ENCODE measurements at places on chromosomes 2 and 18.

DNA sequence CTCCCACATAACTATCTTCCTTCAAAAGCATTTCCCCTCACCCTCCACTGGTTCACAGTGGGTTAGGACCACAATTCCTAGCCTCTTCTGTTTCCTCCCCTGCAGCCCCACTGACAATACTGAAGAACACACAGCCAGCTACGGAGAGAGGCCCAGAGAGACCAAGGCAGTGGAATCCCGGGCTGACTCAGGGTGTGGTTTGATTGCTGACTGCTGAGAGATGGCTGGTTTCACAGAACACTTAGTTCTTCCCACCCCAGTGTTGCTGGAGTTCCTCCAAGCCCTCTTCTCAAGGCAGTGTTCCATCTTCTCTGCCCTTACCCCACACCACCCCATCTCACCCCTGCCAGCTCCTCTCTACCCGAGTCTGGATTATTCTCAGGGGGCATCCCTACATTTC, 43.3 kb upstream of the ZFP36L2 start:
- no peak for DNase-seq

DNA sequence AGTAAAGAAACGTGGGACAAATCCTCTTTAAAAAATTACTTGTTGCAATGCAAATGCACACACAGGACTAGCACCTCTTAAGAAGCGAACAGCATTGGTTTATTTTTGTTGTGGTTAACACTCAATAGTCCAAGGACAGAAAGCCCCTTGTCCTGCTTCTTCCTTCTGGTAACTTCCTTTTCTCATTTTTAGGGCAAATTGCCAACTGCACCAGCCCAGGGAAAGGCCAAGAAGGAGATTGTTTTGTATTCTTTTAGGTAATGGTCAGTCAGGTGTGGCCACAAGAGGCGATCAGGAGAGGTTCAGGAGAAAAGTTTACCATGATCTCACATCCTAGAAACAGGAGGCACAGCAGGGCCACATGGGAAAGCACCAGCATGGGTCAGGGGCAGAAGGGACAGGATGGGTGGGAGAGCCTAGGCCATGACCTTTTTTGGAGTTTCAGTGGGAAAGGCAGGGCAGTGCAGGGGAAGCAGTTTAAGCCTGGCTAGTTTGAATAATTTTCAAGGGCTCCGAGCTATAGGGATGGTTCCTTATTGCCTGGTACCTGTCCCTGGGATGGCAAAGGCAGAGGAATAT, 73.0 kb downstream of the CHRNA1 start:
- DNase-seq, result no peak

GRCh38 chr2:8666581-8666980, 15.3 kb upstream of the ID2 start:
- DNase-seq, result no peak

DNA sequence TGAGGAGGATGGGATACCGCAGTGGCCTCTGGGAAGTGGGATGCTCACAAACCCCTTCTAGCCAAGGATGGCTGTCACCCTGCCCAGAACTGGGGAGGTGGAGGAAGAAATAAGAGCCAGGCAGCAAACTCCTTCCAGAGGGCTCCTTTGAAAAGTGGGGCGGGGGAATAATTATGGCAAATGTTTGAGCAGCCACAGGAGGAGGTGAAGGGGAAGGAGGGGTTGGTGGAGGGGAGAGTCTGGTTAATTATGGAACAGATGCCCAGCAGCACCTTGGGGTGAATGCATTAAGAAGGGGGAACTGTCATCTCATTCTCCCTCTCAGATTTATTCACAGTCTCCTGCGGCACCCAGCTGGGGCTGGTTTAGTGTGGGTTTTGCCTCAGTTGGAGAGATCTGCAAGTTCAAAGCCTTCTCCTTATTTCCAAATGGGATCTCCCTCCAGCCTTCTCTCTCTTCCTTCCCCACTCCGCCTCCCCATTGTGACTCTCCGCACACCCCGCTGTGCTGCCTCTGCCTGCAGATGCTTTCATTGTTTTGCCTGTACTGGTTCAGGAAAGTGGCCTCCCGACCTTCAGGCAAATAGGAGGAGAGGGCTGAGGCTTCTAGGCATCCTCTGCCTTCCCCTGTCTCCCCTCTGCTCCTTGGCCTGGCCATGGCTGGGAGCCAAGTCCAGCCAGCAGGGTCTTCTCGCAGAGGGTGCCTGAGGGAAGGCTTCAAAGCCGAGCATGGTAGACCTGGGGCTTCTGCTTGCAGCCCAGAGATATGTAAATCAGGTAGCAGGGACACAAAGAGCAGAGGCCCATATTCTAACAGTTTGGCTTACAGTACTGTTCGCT, 457.2 kb upstream of the MEX3C start:
- DNase-seq, result no peak

DNA sequence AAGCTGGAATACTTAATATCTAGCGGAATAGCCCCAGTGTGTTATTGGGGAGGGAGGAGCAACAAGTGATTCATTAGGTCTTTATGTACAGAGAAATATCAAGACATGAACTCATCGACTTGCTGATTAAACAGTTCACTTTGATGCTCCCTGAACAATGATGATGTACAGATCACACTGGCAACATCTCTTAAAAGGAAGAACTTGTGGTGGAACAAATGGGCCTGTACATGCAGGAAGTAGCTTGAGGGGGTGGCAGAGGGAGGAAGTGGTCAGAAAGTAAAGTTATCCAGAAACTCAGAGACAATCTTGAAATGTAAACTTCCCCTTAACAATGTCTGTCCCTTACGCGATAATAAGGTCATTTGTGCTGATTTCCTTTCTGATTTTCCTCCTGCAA, 90.5 kb downstream of the NXPH2 start:
- no peak for DNase-seq

- peak; percentile 59 for DNase-seq
Observed at GRCh38 chr18:5294457-5295230, 882 bp downstream of the ZBTB14 start.

DNA sequence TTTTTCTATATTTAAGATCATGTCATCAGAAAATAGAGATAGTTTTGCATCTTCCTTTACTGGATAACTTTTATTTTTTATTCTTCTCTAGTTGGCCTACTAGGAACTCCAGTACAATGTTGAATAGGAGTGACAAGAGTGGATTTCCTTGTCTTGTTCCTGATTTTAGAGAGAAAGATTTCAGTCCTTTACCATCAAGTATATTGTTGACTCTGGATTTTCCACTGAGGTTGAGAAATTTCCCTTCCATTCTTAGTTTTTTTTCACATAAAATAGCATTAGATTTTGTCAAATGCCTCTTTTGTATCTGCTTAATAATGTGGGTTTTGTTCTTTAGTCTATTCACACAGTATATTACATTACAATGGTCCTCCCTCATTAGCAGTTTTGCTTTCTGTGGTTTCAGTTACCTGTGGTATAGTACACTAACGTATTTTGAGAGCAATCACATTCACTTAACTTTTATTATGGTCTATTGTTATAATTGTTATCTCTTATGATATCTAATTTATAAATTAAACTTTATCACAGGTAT, 105.5 kb downstream of the THADA start:
- no peak for DNase-seq

- no peak for DNase-seq
Observed at GRCh38 chr18:58670404-58671110, 708 bp upstream of the MALT1 start.

GRCh38 chr2:12440731-12441130, 276.0 kb upstream of the TRIB2 start:
- no peak for DNase-seq

GRCh38 chr2:64819361-64819760, 165.6 kb upstream of the SERTAD2 start:
- no peak for DNase-seq

DNA sequence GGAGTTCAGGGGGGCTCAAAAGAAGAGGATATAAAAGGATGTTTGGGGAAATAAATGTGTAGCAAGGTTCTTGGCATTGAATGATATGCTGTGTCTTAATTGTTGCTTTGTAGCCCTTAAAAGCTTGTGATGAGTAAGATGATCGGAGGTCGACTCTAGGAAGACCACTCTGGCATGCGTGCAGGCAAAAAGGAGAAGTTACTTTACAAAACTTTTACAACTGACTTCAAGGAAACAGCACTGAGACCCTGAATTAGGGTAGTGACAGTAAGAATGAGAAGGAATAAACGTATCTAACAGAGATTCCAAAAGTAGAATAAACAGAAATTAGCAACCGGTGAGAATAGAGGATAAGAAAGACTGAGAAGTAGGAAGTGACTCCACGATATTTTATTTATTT, 228.7 kb upstream of the TANK start:
- no peak for DNase-seq

DNA sequence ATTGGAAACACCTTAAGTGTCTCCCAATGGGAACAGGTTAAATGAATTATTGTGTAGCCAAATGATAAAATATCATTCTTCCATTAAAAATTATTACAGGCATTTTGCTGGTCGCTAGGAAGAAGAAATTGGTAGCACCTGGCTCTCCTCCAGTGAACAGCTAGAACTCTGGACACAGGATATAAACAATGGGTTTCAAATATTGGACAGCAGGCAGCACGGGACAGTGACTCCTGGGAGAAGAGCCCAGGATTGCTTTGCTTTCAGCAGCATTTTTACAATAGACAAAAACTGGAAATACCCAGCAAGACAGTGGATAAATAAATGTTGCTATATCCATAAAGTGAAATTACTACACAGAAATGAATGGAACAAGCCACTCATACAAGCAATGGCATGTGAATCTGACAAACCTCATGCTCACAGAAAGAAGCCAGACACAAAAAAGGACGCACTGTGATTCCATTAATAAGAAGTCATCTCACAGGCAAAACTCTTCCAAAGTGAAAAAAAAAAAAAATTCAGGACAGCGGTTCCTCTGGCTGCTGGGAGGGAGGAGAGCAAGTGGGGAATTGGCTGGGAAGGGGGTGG, 50.5 kb downstream of the LAMA1 start:
- no peak for DNase-seq

DNA sequence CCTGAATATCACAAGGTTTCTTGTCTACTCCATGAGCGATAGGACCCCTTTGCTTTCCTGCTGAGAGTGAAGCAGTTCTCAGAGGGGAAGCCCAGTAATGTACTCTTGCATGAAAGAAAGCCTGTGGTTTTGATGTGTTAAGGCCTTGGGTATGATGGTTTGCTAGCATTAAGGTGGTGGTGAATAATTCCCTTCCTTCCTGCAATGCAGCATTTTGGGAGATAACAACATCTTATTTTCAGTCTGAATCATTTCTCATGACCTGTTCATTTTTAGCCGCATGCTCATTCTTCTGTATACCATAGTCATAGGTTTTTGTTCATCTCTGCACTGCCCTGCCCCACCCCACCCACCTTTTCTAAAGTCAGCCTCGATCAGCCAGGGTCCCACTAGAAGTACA, 66.2 kb downstream of the HNMT start:
- no peak for DNase-seq

DNA sequence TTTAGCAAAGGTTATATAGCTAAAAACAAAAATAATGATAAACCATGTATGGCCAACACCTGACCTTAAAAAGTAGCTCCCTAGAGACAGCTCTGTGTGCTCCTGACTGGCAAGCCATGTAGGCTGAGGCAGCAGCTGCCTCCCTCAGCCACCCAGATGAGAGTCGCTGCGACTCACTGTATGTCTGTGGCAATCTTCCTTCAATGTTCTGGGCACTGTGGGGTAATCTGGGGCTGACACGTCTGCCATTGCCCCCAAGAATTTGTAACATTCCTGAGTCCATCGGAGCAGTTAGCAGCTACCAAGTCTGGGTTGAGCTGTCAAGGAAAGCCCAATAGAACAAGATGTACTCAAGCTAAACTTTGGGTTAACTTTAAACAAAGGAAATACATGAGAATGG, 106.4 kb upstream of the DAPL1 start:
- DNase-seq, result no peak

DNA sequence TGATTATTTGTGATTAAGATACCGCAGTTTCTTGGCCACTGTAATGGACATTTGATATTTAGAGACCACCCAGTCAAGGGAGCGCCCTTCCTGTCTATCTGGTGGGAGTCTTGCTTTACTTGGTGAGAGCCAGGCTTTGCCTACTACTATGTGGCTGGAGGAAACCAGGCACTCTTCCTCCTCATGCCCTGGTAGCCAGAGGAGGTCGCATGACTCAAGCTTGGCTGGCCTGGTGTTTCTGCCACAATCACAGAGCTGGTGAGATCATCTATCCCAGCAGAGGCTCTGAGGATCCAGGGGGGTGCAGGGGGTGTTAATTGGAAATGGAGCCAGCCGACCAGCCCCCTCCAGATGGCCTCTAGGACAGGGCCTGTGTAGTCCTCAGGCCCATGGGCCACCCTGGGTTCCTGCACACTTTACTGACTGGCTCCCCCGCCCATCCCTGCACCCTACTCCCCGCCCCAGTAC, 46.8 kb upstream of the BIN1 start:
- DNase-seq, result no peak

DNA sequence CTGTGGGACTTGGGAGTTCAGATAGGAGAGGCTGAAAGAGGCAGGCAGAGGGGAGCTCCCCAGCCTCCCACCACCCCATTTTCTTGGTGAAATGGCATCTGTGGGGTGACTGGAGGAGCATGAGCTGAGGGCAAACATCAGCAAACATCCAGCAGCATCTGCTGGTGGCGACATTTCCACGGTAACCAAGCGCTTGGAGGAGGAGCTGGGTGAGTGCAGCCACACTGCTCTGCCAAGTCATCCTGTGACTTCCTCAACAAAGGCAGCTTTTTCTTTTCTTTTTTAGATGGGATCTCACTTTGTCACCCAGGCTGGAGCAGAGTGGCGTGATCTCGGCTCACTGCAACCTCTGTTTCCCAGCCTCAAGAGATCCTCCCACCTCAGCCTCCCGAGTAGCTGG, 5.6 kb downstream of the TXNL4A start:
- no peak for DNase-seq

GRCh38 chr2:178012639-178013038, 59.9 kb downstream of the PDE11A start:
- no peak for DNase-seq

DNA sequence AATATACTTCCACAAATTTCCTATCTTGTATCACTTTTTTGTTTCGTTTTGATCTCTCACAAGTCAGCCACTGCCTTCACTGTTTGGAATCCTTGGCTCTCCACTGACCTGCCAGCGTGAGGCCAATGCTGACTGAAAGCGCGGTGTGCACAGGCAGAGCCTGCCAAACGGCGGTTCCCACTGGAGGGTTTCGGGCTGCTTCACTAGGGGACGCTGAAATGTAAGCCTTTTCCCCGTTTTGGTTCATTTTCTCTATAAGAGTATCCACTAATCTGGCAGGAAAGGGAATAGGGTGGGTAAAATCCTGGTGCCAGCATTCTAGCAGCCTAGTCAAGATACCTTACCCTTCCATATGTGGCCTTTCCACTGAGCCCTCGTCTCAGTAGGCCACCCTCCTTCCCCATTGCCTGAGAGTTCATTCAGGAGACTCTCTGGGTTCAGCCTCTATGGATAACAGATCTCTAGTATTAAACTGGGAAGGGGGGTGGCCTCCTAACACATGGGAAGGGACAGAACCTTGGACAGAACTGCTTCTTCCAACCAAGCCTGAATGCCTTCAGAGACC, 91.5 kb downstream of the DYM start:
- no peak for DNase-seq

Measured in left renal pelvis (tissue), 4 donors.